ENCODE measurements at places on chromosomes 13 and 19. TPM values are rescaled to one million over a fixed set of nuclear protein-coding genes. Genes with fewer than 3 reads are reported as not detected.

The ERICH4 gene
- not detected for total RNA-seq

The C1QTNF9B gene
- not detected for total RNA-seq

The CELF5 gene
- total RNA-seq = not detected

The ANGPTL8 gene
- total RNA-seq = not detected

The FBXO27 gene
- total RNA-seq = 10.8 TPM

The STXBP2 gene
- 106 TPM for total RNA-seq

- H3K27ac ChIP-seq = no peak overlapping the region
- no peaks in the 10 kb centered on the region for H3K27me3 ChIP-seq
- no peak for DNase-seq
Measured at GRCh38 chr13:48731957-48732569, 78.3 kb downstream of the CYSLTR2 start.

- no peak for DNase-seq
- H3K4me1 ChIP-seq = no peaks in the 10 kb centered on the region
- H3K27me3 ChIP-seq = no peaks in the 10 kb centered on the region
- H3K36me3 ChIP-seq = no peaks in the 10 kb centered on the region
- no peak overlapping the region for H3K4me3 ChIP-seq
Measured at GRCh38 chr19:32324631-32325285, 20.7 kb upstream of the ZNF507 start.

DNA sequence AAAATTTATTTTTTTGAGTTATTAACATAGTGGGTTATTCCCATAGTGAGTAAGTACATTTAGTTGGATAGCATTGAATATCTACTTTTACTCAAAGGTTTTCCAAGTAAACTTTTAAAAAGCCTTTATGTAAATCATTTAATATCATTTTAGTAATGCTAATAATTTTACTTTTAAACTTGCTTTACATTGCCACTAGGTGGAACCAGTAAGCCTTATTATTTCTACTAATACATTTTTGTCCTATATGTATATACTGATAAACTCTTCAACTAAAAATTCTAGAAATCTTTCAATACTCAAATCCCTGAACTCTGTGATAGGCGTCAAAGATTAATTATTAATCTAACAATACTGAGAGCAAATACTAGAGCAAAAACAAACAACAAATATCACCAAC is 1709.2 kb upstream of the PCDH20 start:
- no peaks in the 10 kb centered on the region for H3K27me3 ChIP-seq
- no peak overlapping the region for H3K27ac ChIP-seq
- no peak overlapping the region for H3K4me3 ChIP-seq
- no peaks in the 10 kb centered on the region for H3K36me3 ChIP-seq

DNA sequence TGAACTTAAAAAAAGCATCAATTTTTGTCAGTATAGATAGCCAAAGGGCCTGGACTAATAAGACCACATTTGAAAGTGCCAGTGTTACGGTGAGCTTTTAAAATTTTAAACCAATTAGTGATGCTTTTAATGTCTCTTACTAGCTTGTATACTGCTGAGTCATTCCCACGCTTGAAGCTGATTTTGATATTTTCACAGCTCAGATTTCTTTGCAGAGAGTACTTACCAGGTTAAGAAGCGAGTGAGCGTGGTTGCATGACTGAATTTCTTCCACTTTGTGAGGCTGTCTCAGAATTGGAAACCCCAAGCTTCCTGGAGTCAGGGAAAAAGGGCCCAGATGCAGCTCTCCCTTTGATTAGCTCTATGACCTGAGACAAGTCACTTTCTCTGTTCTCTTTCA is 74.5 kb upstream of the NBEA start:
- H3K27me3 ChIP-seq = no peaks in the 10 kb centered on the region
- H3K27ac ChIP-seq = no peak overlapping the region
- DNase-seq = peak; percentile 3
- H3K4me1 ChIP-seq = no peaks in the 10 kb centered on the region
- H3K36me3 ChIP-seq = no peaks in the 10 kb centered on the region

- H3K4me3 ChIP-seq = no peak overlapping the region
- H3K4me1 ChIP-seq = no peaks in the 10 kb centered on the region
- DNase-seq = no peak
- H3K36me3 ChIP-seq = no peaks in the 10 kb centered on the region
- no peaks in the 10 kb centered on the region for H3K27me3 ChIP-seq
Measured at GRCh38 chr19:7480222-7480969, 8.4 kb downstream of the PEX11G start.

DNA sequence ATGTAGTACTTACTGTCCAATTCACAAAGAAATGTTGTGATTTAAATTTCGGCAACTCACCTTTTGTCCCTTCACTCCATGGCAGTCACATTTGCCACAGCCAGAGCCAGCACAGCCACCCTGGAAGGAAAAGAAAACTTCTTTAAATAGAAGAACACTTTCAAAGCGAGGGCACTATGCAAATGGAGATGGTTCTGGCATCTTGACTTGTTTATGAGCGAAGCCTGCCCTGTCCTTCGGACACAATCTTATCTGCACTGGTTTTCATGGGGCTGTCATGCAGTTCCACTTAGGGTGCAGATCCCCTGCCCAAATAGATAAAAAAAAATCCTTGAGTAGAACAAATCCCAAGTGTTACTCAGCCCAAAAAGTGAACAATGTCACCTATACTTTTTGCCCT is 64.3 kb downstream of the COL4A1 start:
- no peak for DNase-seq
- H3K27me3 ChIP-seq = no peaks in the 10 kb centered on the region
- no peaks in the 10 kb centered on the region for H3K4me1 ChIP-seq
- no peak overlapping the region for H3K27ac ChIP-seq
- H3K4me3 ChIP-seq = no peak overlapping the region

GRCh38 chr13:20363603-20364002 is 131.5 kb upstream of the GJB6 start:
- no peaks in the 10 kb centered on the region for H3K4me1 ChIP-seq
- H3K36me3 ChIP-seq = no peaks in the 10 kb centered on the region
- H3K27me3 ChIP-seq = no peaks in the 10 kb centered on the region

DNA sequence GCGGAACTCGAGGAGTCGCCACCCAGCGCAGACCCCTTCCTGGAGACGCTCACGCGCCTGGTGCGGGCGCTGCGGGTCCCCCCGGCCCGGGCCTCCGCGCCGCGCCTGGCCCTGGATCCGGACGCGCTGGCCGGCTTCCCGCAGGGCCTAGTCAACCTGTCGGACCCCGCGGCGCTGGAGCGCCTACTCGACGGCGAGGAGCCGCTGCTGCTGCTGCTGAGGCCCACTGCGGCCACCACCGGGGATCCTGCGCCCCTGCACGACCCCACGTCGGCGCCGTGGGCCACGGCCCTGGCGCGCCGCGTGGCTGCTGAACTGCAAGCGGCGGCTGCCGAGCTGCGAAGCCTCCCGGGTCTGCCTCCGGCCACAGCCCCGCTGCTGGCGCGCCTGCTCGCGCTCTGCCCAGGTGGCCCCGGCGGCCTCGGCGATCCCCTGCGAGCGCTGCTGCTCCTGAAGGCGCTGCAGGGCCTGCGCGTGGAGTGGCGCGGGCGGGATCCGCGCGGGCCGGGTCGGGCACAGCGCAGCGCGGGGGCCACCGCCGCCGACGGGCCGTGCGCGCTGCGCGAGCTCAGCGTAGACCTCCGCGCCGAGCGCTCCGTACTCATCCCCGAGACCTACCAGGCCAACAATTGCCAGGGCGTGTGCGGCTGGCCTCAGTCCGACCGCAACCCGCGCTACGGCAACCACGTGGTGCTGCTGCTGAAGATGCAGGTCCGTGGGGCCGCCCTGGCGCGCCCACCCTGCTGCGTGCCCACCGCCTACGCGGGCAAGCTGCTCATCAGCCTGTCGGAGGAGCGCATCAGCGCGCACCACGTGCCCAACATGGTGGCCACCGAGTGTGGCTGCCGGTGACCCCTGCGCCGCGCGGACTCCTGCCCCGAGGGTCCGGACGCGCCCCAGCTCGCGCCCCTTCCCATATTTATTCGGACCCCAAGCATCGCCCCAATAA is 2.3 kb downstream of the AMH start:
- H3K4me3 ChIP-seq = no peak overlapping the region
- H3K27ac ChIP-seq = no peak overlapping the region
- no peak for DNase-seq

DNA sequence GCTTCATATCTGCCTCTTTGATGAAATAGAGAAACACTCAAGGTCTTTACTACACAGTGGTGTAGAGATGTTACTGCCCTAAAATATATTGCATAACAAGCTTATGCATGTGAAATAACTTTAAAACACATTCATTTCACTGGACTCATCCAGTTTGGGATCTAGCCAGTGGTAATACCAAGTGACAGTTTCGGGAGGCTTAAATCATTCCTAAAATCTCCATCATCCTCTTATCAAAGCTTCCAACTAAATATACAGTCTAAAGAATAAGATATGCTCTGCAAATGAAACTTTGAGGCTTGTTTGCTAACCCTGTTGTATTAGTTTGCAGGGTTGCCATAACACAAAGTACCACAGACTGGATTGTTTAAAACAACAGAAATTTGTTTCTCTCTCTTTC is 52.8 kb downstream of the THSD1 start:
- H3K27me3 ChIP-seq = no peaks in the 10 kb centered on the region
- no peak for DNase-seq
- H3K27ac ChIP-seq = no peak overlapping the region
- no peaks in the 10 kb centered on the region for H3K36me3 ChIP-seq
- H3K4me1 ChIP-seq = no peaks in the 10 kb centered on the region
- no peak overlapping the region for H3K4me3 ChIP-seq

- no peaks in the 10 kb centered on the region for H3K36me3 ChIP-seq
- H3K4me3 ChIP-seq = no peak overlapping the region
- no peak for DNase-seq
- no peaks in the 10 kb centered on the region for H3K27me3 ChIP-seq
- H3K4me1 ChIP-seq = no peaks in the 10 kb centered on the region
Measured at GRCh38 chr13:29948244-29948643, 97.8 kb upstream of the UBL3 start.

- no peaks in the 10 kb centered on the region for H3K36me3 ChIP-seq
- H3K4me3 ChIP-seq = no peak overlapping the region
- no peaks in the 10 kb centered on the region for H3K4me1 ChIP-seq
- no peak for DNase-seq
- H3K27ac ChIP-seq = no peak overlapping the region
Measured at GRCh38 chr13:50721672-50721992, 121.9 kb downstream of the DLEU7 start.

- H3K27ac ChIP-seq = no peak overlapping the region
- H3K27me3 ChIP-seq = no peaks in the 10 kb centered on the region
- H3K36me3 ChIP-seq = no peaks in the 10 kb centered on the region
- no peak for DNase-seq
Measured at GRCh38 chr13:60312851-60313505, 84.0 kb upstream of the TDRD3 start.

DNA sequence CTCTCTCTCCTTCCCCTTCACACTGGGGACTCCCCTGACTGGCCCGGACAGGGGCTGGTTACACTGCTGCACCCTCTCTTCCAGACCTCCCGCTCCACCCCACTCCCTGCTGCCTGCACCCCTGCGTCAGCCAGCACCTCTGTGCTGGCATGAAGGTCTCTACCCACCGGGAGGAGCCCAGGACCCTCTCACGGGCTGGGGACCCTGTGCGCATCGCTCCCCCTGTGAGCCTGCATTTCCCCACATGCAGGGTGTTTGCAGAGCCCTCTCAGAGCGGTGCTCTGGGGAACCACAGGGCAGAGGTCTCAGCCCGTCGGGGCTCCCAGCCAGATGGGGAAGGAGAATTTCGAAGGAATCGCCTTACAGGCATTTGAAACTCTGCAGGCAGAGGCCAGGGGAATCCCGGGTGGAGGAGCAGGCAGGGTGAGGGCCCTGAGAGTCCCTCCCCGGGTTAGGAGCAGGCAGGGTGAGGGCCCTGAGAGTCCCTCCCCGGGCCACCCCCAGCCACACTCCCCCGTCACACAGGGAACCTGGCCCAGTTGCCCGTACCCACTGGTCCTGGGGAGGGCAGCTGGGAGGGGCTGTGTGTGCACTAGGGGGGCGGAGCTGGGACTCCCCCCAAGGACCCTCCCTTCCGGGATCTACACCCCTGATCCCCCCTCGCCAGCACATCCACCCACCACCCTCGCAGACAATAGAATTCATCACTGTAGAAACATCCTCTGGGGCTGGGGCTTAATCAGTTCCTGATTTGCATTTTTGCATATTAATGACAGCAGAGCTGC is 16.3 kb upstream of the TCF3 start:
- H3K4me1 ChIP-seq = peaks cover 39% of the 10 kb centered on the region
- peak overlapping the region; percentile 84 for H3K27ac ChIP-seq
- no peaks in the 10 kb centered on the region for H3K36me3 ChIP-seq
- DNase-seq = no peak

- peaks cover 10% of the 10 kb centered on the region for H3K4me1 ChIP-seq
- H3K36me3 ChIP-seq = no peaks in the 10 kb centered on the region
- no peak overlapping the region for H3K27ac ChIP-seq
- H3K4me3 ChIP-seq = no peak overlapping the region
- H3K27me3 ChIP-seq = no peaks in the 10 kb centered on the region
Measured at GRCh38 chr19:16349551-16350152, 25.0 kb downstream of the KLF2 start.

- no peaks in the 10 kb centered on the region for H3K27me3 ChIP-seq
- no peak overlapping the region for H3K27ac ChIP-seq
- DNase-seq = no peak
- H3K4me3 ChIP-seq = no peak overlapping the region
- H3K4me1 ChIP-seq = peaks cover 11% of the 10 kb centered on the region
- no peaks in the 10 kb centered on the region for H3K36me3 ChIP-seq
Measured at GRCh38 chr19:33236696-33237390, 11.2 kb upstream of the SLC7A10 start.

GRCh38 chr13:42312817-42313431 is 41.0 kb downstream of the AKAP11 start:
- no peak overlapping the region for H3K4me3 ChIP-seq
- no peaks in the 10 kb centered on the region for H3K4me1 ChIP-seq

- no peaks in the 10 kb centered on the region for H3K4me1 ChIP-seq
- no peak overlapping the region for H3K27ac ChIP-seq
- DNase-seq = no peak
- H3K27me3 ChIP-seq = no peaks in the 10 kb centered on the region
Measured at GRCh38 chr13:25752957-25753551, 298.8 kb downstream of the SHISA2 start.

- H3K27ac ChIP-seq = no peak overlapping the region
- DNase-seq = no peak
- no peaks in the 10 kb centered on the region for H3K36me3 ChIP-seq
- no peak overlapping the region for H3K4me3 ChIP-seq
Measured at GRCh38 chr13:38135592-38135991, 214.1 kb upstream of the UFM1 start.

DNA sequence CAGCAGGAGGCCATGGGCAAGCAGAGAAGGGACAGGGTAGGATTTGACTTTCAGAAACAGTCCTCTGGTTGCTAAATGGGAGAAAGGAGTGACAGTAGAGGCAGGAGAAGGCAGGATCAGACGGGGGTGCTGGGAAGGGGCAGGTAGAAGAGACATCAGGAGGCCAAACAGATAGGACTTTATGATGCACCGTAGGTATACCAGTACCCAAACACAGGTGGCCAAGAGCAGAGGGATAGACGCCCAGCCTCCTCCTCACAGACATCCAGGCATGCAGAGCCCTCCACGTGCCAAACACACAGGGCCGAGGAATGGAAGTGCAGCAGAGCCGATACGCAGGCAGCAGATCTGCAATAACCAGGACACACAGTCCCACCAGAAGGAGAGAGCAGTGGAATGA is 1.3 kb upstream of the AXL start:
- no peak overlapping the region for H3K27ac ChIP-seq
- no peak overlapping the region for H3K4me3 ChIP-seq
- DNase-seq = no peak
- H3K4me1 ChIP-seq = no peaks in the 10 kb centered on the region
- H3K27me3 ChIP-seq = no peaks in the 10 kb centered on the region

- H3K4me3 ChIP-seq = no peak overlapping the region
- no peaks in the 10 kb centered on the region for H3K27me3 ChIP-seq
- no peak for DNase-seq
- no peaks in the 10 kb centered on the region for H3K4me1 ChIP-seq
- H3K27ac ChIP-seq = no peak overlapping the region
Measured at GRCh38 chr19:5246554-5247155, 94.0 kb downstream of the PTPRS start.
